ENCODE measurements at places on chromosomes 7 and 10.

DNA sequence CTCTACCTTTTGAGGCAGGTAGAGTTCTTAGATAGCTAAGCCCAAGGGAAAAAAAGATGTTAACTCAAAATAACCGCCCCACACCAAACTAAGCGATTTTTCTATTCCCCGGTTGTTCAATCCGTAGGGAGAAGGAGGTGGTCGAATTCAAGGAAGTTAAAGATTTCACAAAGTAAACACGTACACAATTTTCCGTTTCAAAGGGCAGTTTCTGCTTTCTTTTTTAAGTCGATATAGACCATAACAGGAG is 842 bp downstream of the KBTBD2 start:
- no peak for DNase-seq

DNA sequence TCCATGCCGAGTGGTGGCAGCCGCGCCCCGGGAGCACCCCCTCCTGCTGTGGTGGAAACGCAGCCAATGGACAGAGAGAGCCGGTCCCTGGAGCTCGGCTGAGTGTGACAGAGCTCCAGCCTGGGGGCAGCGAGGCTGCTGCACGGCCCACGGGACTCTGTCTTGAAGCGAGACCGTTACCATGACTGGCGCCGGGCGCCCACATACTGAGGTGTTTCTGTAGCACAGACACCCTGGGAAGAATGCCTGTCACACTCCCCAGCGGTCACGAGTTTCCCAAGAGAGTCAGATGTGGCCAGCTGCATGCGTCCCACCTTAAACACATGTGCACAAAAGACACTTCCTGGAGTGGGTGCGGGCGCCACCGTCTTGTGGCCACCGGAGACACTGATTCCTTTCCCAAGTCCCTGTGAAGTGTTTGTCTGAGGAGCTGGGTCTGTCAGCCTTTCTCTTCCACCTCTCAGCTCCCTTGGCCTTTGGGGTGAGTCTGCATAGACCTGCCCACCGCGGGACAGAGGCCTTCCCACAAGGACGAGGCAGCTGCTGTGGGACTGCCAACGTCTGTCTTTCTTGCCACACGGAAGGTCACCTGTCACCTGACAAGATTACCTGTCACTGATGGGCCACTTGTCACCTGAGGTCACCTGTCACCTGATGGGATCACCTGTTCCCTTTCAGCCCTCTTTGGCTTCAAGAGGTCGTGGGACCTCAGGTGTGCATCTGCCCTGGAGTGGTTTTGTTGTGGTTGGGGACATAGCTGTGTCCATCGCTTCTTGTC is 94.6 kb downstream of the DNAJB6 start:
- DNase-seq, result no peak

- DNase-seq, result no peak
Measured at GRCh38 chr7:130622866-130623265, 45.7 kb downstream of the COPG2 start.

GRCh38 chr7:68279827-68280400 is 1283.3 kb downstream of the TYW1 start:
- DNase-seq, result no peak

GRCh38 chr7:116969371-116969902 is 16.1 kb downstream of the ST7 start:
- DNase-seq, result no peak

GRCh38 chr10:124648131-124648475 is 96.1 kb downstream of the FAM53B start:
- DNase-seq, result no peak

GRCh38 chr10:77350134-77350533 is 287.5 kb downstream of the KCNMA1 start:
- no peak for DNase-seq

DNA sequence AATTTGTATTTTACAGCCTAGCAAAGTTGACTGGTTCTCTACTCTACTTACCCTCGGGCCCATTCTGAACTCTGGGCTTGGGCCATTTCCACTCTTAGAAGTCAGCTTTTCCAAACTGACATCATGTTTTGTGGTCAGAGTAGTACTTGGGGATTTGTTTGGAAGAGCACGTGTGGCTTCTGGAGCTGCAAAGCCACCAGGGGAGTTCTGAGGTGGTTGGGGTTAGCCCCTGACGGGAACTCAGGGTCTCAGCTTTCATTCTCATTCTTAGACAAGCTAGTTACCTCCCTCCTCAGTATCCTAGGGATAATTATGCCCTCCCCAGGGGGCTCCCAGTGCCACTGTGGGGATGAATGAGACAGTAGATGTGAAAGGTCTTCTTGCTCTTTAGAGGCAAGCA is 647.7 kb upstream of the GALNT17 start:
- no peak for DNase-seq

DNA sequence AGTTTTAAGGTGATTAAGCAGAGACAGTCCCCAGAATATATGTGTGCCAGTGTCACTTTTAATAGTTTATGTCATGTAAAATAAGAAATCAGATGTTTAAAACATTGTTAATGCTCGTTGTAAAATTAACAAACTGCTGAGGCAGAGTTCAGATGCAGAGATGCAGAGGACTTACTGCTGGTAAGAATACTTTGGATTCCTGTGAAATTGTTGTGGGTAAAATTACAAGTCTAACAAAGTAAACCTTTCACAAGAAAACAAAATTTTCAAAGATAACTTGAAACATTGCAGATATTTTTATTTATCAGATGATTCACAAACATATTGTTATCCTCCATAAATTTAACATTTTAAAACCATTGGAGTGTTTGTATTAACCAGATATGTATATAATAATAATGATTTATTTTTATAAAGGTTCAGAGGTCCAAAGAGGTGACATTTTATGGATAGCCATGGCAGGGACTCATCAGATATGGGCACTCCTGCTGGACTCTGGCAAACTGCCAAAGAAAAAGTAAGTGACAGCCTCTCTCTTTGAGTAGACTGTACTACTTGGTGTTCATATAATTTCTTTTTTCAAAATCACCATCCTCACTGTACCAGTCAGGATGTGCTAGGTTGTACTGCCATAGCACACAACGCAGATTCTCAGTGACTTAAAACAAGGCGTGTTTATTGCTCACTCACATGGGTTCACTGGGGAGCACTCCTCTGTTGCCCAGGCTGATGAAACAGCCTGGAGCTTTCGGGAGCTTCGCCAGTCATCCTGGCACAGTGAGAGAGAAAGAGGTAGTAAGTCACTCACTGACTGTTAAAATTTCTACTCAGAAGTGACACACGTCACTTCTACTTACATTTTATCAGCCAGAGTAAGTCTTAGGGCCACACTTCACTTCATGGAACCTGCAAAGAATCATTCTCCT is 43.5 kb downstream of the NHLRC2 start:
- DNase-seq, result no peak

- DNase-seq, result peak; percentile 23
Measured at GRCh38 chr7:111650456-111650999, 88.2 kb upstream of the IMMP2L start.

- no peak for DNase-seq
Measured at GRCh38 chr10:73076360-73077183, 20.1 kb downstream of the P4HA1 start.

GRCh38 chr7:66352071-66352470 is 146.9 kb downstream of the TPST1 start:
- peak; percentile 30 for DNase-seq

All from HuH-7.5 (cell line).